Daoy (cell line): ENCODE measurements at places on chromosomes 2 and 18. TPM values are rescaled to one million over a fixed set of nuclear protein-coding genes. Genes with fewer than 3 reads are reported as not detected.

DNA sequence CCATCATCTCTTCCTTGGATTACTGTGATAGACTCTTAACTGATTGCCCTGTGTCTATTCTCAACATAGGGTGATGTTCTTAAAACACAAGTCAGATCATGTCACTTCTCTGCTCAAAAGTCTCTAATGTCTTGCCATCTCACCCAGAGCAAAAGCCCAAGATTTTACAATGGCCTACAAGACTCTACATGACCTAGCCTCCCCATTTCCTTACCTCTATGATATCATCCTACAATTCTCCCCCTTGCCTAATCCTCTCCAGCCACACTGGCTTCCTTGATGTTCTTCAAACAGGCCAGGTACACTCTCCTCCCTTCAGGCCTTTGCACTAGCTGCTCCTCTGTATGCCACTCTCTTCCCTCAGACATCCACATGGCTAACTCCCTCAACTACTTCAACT is 55.1 kb downstream of the ROCK1 start:
- no peak for DNase-seq

DNA sequence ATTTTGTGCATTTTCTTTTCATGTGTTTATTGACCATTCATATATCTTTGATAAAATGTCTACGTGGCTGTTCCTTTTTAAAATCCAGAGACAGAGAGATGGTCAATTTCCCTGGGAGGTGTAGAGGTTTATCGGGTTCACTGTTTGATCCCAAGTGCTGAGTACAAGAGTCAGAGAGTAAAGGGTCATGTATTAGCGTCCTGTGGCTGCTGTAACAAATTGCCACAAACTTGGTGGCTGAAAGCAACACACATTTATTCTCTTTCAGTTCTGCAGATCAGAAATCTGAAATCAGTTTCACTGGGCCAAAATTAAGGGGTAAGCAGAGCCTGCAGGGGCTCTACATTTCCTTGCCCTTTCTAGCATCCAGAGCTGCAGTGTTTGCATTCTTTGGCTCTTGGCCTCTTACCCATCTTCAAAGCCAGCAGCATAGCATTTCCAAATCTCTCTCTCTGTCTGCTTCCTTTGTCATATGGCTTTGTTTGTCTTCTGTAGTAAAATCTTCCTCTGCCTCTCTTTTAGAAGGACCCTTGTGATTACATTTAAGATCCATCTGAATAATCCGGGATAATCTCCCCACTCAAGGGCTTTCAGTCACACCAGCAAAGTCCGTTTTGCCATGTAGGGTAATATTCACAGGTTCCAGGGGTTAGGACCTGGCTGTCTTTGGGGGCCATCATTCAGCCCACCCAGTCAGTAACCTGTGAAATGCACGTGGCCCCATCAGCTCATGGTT is 49.9 kb downstream of the TMEM17 start:
- no peak for DNase-seq

GRCh38 chr2:125092276-125093009 is 1067.4 kb downstream of the CNTNAP5 start:
- DNase-seq: no peak

DNA sequence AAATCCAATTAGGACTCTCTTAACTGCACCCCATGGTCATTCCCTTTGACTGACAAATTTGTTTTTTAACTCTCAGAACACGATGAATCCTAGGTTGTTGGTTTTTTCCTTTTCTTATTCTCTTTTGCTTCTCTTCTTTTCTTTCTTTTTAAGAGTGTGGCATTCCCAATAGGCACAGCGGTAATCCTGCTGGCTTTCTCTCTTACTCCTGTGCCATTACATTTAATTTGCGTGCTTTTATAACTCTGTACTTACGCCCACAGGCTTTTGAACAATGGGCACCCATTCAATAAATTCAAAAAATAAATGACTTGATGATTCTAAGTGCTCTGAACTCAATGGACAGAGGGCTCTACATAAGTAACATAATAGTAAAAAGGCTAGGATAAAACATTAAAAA is 189.0 kb upstream of the SMAD7 start:
- DNase-seq: no peak

- DNase-seq: peak; percentile 68
Observed at GRCh38 chr2:233353769-233354499, at the start of gene DGKD. Gene DGKD (plus strand): TSS chr2:233354494. CDS start chr2:233354519, 25 bp downstream.

- DNase-seq: no peak
Observed at GRCh38 chr18:69330385-69331005, 70.2 kb upstream of the DOK6 start.

- DNase-seq: no peak
Observed at GRCh38 chr2:12548906-12549305, 167.8 kb upstream of the TRIB2 start.

DNA sequence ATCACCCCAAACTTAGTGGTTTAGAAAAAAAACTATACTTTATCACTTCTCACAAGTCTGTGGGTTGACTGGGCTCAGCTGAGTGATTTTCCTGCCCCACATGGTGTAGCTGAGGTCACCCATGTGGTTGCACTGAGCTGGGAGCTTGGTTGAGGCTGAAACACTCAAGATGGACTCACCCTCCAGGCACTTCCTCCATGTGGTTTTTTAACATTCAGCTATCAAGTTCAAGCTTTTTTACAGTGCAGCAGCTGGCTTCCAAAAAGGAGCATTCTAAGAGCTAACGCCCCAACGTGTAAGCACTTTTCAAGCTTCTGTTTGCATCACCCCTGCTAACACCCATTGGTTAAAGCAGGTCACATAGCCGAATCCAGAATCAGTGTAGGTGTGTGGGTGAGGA is 105.9 kb upstream of the CREB1 start:
- DNase-seq: peak; percentile 96

- DNase-seq: no peak
Observed at GRCh38 chr2:105380432-105381100, 18.3 kb downstream of the FHL2 start.

The SERPINB7 gene
- 1.4 and 1.7 TPM in 2 replicates for total RNA-seq

The FBXO48 gene
- total RNA-seq: 0.80 and 1.0 TPM in 2 replicates

The CDH2 gene
- total RNA-seq: 86.1 and 90.6 TPM in 2 replicates
